ENCODE measurements at places on chromosomes 5 and 9.

- no peak for DNase-seq
These were observed 10.9 kb upstream of the ZNF474 start for GRCh38 chr5:122118356-122118948.

GRCh38 chr5:129500101-129500500 lies 40.0 kb downstream of the ADAMTS19 start:
- DNase-seq = no peak

- DNase-seq = no peak
These were observed 118.4 kb upstream of the KCNN2 start for GRCh38 chr5:114243281-114243971.

- no peak for DNase-seq
These were observed 159.6 kb upstream of the STK32A start for GRCh38 chr5:147075187-147075586.

- no peak for DNase-seq
These were observed 137.2 kb downstream of the ARRDC3 start for GRCh38 chr5:91245871-91246270.

DNA sequence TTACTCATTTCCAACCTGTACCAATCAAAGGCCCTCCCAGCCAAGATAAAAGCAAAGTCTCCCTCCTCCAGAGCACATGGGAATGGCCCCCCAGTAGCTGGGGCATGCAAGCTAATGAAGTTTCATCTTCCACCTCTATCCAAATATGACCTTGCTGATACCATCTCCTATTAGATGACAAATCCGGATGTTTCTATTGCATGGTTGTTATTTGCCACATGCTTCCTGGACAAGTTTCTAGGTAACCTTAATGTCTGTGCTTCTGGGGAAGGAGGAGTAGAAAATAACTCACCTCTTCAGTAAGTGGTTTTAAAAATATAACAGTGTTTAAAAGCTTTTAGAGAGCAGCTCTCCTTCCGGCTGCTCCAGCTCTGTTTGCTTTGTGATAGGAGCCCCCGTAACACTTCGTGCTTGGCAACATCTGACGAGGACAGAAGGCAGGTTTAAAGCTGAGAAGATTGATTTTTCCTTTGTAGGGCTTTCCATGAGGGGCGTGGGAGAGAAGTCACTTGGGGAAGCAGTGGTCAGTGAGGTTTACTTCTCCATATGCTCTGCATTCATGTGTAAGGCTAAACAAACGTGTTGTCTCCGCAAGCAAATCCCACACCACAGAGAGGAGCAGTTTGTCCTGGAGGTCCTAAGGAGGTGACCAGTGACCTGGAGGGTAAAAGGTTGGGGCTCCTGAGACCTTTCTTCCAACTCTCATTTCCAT lies 40.3 kb upstream of the GLRX start:
- DNase-seq = no peak

GRCh38 chr5:148733601-148734438 lies 79.5 kb upstream of the HTR4 start:
- peak; percentile 23 for DNase-seq

DNA sequence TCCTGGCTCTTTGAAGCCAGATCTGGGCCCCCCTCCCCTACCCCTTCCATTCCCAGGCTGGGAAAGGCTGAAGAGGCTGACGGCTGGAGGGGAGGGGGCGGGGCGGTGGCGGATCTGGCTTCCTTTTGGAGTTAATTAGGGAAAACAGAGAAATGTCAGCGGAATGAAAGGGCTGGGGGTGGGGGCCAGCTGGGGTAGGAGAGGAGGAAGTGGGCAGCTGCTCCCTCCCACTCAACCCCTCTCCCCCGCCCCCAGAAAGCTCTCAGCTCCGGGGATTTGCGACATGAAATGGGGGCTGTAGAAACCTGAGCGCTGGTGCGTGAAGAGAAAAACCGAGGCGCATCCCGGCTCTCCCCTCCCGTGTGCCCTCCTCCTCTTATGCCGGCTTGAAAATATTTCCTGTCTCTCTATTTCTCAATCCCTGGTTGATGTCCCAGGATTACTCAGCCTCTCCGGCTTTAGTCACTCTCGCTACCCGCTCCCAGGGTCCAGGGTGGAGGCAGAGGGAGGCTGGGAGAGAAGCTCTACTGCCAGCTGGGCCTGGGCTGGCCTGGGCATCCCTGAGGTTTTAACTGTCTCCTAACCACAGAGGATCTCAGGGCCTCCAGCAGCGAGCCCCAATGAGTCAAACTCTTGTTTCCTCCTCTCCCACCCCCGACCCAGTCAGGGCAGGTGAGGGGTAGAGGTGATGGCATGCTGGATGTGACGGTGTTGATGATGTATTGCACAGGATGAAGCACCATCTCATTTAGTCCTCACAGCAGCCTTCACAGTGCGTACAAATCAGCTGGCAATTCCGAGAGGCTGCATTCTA lies 20.1 kb downstream of the PCDHGC5 start:
- DNase-seq = no peak

- no peak for DNase-seq
These were observed 6.9 kb downstream of the SHC3 start for GRCh38 chr9:89171693-89172092.

DNA sequence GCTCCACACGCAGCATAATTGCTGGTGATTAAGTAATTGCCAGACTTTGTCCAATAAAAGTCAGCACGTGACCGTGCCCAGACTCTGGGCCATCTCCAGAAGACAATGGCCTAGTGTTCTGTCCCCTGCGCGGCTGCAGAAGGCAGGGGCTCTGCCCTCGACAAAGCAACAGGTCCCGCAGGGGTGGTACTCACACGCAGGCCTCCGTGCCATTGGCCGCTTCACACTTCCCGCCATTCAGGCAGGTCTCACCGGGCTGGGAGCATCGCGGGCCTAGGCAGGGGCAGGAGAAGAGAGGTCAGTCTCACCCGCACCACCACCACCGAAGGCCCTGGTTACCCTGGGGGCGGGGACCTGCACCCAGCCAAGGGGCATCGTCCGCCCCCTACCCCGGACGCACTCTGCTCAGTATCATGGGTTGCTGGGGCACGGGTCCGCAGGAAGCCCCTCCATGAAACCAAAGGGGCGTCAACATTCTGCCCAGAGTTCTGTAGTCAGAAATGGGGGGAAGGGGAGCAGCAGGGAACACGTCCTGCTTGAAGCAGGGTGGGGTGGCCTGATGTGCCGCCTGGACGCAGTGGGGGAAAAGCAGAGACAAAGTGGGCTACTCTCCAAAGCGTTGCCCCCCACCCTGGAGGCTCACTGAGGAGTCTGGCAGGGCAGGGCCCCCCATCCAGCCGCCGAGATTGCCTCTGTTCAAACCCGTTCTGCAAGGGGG lies 1.9 kb downstream of the NOTCH1 start:
- DNase-seq = peak; percentile 65

DNA sequence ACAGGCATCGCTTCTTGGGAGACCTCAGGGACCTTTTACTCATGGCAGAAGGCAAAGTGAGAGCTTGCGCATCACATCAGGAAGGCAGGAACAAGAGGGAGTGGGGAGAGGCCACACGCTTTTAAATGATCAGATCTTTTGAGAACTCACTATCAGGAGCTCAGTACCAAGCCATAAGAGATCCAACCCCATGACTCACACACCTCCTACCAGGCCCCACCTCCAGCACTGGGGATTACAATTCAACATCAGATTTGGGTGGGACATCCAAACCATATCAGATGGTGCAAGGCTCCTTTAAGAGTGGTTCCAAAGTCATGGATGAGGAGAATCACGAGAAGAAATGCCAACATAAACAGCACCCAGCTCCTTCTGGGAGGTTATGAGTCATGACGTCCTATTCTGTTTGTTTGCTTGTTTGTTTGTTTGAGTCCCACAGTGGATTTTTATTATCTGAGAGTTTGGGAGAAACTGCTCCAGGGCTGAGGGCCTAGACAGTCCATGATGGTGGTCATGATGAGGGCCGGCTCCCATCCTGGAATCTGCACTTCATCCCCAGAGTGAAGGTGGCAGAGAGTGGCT lies 453.5 kb downstream of the GADD45G start:
- DNase-seq = no peak

DNA sequence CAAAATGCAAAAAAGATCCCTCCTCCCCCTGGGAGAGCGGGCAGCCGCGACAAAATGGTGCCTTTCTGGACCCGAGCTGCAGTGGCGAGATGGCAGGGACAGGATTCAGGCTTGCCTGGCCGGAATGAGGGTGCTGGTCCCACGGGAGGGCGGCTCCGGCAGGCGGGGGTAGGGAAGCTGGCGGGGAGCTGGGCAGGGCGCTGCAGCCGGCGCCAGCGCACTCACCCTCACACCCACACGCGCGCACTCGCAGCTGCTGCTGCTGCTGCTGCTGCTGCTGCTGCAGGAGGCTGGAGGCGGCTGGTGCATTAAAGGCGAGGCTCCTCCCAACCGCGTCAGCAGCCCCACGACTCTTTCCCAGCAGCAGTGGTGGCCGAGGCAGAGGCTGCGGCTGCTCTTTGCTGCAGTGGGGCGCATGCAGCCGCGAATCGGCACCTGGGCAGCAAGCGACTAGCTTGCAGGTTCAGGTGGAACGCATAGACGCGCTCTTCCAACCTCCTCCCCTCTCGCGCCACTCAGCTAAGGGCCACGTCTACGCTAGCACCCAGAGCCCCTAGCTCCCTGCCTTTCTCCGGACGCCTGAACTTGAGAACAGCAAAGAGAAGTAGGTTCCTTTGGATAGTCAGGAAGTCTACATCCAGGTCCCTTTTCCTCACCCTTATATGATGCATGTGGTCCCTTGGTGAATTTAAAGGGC lies at the start of gene PPP2R2B:
TSS of gene PPP2R2B (minus strand) at position 282 of the 697 bp plus-strand sequence.
- peak; percentile 71 for DNase-seq

GRCh38 chr9:85142496-85142911 lies 473.0 kb downstream of the NTRK2 start:
- DNase-seq = no peak

GRCh38 chr9:70205366-70206020 lies 53.3 kb upstream of the SMC5 start:
- DNase-seq = no peak

DNA sequence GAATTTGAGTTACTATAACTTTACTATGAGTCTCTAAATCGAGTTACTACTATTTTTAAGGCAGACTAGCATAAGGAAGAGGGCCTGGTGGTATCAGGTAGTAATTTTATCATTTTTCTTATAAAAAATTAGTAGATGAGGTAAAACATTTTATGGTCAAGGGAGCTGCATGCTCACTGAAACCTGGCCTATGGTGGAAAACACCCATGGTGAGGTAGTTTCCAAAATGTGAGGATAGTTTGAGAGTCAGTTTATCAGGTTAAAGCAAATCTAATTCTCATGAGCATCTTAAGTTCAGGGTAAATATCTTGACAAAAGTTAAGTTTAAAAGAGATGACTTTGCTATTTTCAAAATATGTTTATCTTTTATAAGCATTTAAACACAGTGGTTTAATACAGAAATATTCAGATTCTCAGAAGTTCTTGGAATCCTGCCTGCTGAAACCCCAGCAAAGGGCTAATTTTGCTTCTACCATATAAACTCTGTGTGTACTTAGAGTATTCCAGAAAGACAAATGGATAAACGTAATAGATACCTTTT lies 10.0 kb downstream of the DDX4 start:
- no peak for DNase-seq

- no peak for DNase-seq
These were observed 180.0 kb downstream of the SPATA31D1 start for GRCh38 chr9:82168585-82168984.

DNA sequence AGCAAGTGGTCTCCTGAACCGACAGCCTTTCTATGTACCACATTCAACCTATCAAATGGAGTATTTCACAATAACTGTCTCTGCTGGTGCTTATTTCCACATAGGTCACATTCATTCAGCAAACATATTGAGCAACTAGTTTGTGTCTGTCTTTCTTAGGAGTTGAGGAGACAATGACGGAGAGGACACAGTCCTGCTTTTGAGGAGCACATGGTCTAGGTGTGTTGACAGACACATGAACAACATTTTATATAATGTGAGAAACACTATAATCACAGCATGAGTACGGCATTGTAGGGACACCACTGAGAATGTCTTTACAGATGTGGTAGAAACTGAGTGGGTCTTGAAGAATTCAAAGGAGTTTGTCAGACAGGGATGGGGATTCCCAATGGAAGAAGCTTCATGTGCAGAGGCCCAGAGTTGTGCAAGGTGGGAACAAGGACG lies 28.5 kb downstream of the NFIL3 start:
- DNase-seq = no peak

GRCh38 chr5:158679221-158679641 lies 420.5 kb downstream of the EBF1 start:
- DNase-seq = no peak

DNA sequence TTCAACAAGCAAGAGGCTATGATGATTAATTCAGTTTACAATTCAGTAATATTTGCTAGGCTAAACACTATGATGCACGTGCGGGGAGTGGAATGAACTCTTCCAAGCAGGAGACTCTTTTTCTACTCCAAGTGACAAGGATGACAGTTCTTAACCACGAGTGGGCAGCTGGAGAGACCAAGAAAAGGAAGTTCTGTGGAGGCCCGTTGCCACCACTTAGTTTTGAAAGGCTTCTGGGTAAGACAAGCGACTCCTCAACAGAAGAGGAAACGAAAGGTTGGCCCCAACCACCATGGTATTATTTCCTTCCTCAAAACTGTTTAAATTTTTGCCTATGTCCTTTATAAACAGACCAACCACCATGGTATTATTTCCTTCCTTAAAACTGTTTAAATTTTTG lies 2.8 kb downstream of the DCAF12 start:
- peak; percentile 34 for DNase-seq

GRCh38 chr5:457195-457961 lies 14.4 kb downstream of the EXOC3 start:
- no peak for DNase-seq

- no peak for DNase-seq
These were observed 5.6 kb upstream of the RNF44 start for GRCh38 chr5:176542596-176543427.

DNA sequence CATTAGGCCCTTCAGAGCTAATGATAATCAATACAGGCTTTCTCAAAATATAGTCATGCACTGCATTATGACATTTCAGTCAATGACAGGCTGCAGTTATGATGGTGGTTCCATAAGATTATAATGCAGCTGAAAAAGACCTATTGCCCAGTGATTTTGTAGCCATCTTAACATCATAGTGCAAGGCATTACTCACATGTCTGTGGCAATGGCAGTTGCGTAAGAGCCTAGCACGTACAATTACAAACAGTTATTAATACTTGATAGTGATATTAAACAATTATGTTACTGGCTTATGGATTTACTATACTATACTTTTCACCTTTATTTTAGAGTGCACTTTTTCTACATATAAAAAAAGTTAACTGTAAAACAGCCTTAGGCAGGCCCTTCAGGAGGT lies 214.8 kb downstream of the ISL1 start:
- no peak for DNase-seq

GRCh38 chr5:58933891-58934628 lies 351.2 kb downstream of the RAB3C start:
- DNase-seq = no peak

- no peak for DNase-seq
These were observed 10.3 kb upstream of the BRD3OS start for GRCh38 chr9:134014946-134015345.

GRCh38 chr9:83198371-83198770 lies 135.4 kb upstream of the RASEF start:
- no peak for DNase-seq

DNA sequence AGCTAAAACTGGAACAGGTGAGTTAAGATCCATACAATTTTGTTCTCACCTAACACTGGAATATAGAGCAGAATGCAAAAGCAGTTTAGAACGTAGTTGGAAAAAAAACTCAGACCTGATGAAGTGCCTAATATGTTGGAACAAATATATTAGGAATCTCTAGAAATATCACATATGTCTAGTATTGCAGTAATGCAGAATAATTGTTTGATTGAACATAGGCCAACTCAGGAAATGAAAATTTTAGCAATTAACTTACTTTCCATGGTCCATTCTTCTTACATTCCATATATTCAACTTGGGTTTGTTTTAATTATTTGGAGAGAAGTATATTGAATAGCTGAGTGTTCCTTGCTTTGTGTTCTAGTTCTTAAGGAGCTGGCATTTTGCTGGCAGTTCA lies 111.8 kb upstream of the ADAMTSL1 start:
- DNase-seq = no peak

Measured in C1 segment of cervical spinal cord (tissue), 14 donors.